ENCODE measurements at places on chromosomes 12 and 14.

DNA sequence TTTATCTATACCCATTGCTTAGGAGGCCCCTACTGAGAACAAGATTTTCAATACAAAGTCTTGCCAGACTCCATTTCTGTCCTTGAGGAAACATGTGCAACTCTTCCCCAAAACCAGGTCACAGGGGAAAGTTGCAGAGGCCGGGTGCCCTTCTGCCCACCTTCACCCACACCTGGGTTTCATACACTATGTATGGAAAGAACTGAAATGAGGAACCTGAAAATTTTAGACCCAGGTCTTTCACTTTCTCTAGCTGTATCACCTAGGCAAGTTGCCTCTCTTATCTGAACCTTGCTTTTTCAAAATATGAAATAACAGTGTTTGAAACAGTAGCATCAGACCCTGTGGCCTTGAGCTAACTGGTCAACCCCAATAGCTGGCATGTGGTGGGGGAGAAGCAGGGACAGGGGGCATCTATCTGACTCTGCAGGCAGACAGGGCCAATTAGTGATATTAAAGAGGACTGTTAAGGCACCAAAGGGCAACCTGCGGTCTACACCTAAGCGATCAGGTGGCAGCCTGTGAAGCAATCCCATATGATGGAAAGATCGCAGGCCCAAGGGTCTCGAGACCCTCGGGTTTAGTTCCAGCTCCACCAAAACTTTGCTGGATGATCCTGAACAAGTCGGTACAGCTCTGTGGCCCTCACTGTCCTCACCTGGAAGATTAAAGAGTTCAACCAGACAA is 346.5 kb downstream of the BCL11B start:
- DNase-seq = no peak

- DNase-seq = no peak
These were observed 202.8 kb downstream of the TTC8 start for GRCh38 chr14:89027097-89027740.

GRCh38 chr14:99479906-99480869 is at the start of gene SETD3:
Gene SETD3 (minus strand): TSS chr14:99480859. CDS start chr14:99465805, 15,054 bp downstream.
- DNase-seq = no peak

- DNase-seq = no peak
These were observed 69.6 kb downstream of the GSC start for GRCh38 chr14:94700336-94700735.

DNA sequence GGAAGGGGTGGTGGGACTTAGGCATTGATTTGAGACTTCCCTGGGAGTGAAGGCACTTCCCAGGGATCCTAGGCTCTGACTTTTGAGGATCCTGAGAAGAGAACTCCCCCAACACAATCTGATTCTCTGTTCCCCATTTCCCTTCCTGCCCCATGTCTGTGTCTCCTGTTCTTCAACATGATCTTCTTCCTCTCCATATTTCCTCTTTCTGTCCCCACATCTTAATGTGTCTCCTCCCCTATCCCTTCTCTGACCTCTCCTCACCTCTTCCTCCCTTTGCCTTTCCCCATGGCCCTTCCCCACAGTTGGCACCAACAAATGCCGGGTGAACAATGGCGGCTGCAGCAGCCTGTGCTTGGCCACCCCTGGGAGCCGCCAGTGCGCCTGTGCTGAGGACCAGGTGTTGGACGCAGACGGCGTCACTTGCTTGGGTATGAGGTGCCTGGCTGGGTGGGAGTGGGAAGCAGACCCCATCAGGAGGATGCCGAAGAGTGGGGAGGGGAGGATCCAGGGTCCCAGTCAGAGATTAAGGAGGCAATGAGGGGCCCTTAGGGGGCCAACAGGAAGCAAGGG is 15.2 kb upstream of the LRP1-AS start:
- no peak for DNase-seq

- DNase-seq = no peak
These were observed 34.1 kb downstream of the SLC16A7 start for GRCh38 chr12:59629890-59630289.

DNA sequence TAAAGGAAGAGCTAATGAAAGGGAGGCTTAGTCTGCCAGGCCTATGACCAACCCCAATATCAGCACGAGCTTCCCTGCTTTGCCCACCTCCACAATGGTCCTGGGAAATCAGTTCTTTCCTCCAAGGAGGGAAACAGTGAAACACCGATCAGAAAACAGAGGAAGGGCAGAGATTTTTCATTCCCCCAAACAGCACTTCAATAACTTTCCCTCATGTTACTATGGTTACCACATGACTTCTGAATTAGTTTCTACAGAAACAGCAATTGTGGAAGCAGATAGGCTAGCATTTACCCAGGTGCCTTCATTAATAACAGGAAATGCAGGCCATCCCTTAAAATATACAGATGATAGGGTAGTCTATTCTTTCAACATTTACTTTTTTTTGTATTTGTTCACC is 35.9 kb downstream of the TRIM9 start:
- no peak for DNase-seq

DNA sequence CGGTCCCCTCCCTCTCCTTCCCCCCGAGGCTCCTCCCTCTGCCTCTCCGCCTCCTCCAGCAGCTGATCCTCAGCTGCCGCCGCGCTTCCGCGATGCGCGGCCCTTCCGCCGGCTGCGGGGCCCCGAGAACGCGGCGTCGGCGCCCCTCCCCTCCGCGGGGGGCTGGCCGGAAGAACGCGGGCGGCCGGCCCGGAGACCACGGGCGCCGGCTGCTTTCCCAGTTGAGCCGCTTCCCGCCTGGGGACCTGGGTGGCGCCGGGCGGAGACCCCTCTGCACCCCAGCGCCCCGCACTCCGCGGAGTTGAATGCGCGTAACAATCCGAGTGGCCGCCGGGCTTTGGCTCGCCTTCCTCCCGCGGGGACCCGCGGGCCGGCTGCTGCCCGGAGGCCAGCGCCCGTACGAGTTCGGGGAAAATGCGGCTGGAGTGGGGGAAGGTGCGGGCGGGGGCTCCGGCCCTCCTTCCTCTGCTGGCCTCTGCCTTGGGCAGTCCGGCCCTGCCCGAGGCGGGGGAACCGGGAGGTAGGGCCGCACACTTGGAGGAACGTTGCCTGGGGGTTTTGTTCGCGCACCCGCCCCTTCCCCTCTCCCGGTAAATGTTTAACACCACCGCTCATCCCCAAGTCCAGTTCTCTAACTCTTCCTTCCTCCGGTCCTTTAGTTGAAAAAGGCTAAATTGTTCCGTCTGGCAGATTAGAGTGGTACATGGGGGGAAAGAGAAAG is 393 bp upstream of the DCAF5 start:
- DNase-seq = no peak

GRCh38 chr12:39378341-39378740 is 64.6 kb downstream of the KIF21A start:
- DNase-seq = no peak

DNA sequence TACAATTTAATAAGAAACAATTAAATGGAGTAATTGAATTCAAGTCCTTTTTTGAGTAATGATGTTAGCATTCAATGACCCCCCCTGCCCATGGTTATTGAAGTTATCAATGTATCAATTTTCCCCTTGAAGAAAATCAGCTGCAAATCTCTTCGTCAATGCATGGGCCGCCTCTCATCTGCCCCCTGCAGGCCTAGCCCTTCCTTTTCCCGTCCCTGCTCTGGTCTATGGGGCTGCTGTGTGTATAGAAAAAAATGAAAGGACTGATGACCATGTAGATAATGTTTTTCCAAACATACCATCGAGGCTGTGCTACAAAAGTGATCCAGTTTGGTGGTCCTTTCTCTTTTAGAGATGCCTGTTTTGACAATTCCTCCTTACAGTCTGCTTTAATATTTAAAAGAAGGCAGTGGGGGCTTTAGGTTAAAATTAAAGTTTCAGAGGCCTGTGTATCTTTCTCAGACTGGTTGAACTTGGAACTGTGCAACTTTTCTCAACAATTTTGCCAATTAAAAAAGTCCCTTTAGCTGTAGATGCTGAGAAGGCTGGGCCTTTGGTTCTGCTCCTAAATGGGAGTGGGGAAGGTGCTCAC is 98.4 kb downstream of the APAF1 start:
- no peak for DNase-seq

DNA sequence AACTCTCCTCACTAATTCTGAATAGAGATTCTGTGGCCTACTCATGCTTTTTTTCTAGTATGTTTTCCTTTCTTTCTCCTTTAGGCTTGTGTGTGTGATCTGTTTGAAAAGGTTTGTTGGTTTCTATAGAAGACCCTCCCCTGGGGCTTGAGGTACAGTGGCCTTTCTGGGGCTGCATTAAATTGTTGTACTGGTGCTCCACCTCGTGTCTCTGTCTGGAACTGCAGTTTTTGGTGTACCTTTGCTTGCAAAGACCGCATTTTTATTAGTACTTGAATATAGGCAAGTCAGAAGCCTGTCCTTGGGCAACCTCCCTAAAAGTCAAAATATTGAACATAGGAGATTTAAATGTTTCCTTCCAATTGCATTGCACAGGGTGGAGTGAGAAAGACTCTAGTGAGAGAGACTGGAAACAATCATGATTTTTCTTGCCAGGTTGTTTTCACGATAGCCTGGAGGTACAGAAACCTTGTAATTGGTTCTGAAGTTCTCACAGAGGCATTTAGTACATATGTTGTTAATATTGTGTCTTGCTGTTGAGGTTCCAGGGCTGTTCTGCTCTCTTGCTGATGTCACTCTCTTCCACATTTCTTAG is 39.0 kb downstream of the SLCO1B1 start:
- no peak for DNase-seq

DNA sequence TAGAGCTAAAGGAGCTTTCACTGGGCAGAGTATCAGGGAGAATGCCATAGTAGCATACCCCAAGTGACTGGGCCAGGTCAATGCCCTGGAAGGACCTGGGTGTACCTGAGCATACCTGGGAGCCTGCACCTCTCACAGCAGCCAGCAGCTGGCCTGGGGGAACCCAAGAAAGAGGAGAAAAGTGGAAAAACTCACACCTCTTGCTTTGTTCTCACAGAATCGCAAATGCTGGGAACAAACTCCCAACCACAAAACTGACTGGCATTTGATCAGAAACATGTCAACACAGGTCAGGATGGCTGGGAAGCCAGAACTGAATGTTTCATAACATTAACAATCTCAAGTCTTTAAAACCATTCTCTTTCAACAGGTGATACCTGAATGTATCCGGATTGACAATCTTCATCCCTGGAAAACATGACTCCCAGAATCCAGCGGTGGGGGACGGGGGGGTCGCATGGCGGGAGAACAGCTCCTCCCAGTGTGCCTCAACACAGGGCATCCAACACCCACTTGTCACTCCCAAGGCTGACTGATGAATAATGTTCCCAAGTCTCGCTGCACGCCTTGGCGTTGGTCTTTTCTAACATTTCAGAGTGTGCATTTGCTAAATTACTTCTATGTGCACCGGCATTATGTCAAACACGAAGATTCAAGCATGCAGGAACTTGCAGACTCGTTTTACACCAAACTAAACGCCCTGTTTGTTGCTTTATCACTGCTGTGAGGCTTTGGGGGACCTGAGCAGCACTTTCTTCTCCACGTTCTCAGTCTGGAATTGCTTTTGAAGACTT is 7.9 kb downstream of the FOXN3 start:
- DNase-seq = no peak

- no peak for DNase-seq
These were observed 200.3 kb upstream of the NPAS3 start for GRCh38 chr14:32738206-32738871.

- no peak for DNase-seq
These were observed 10.8 kb downstream of the JDP2 start for GRCh38 chr14:75438486-75439080.

- DNase-seq = no peak
These were observed 281.9 kb upstream of the SYT10 start for GRCh38 chr12:33721561-33721960.

DNA sequence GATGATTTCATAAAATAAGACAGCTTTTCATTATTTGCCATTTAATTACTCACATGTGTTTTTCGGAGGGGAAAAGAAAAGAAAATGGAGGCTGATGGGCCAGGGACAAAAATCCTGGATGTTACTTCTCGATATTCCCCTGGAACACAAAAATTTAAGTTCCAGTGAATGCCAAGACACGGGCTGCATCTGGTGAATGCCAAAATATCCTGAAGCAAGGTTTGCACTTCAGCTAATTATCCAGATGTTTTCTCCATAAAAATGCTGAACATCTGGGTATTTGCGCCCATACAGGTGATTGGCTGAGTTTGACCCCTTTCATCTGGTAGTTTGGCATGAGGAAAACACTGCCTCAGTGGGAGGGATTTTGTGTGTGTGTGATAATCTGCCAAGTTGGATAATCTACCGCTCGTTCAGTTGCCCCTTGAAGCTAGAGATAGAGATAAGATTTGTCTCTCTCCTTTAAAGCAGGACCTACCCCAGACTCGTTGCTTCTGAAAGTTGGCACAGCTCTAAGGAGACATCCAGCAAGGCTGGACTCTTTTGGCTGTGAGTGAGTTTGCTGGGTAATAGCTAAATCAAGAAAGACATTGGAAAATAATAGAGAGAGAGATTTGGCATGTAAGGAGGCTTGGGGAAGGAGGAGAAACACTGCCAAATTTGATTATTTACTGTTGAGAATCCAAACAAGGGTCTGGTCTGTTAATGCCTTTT is 390.0 kb downstream of the EGLN3 start:
- DNase-seq = no peak

DNA sequence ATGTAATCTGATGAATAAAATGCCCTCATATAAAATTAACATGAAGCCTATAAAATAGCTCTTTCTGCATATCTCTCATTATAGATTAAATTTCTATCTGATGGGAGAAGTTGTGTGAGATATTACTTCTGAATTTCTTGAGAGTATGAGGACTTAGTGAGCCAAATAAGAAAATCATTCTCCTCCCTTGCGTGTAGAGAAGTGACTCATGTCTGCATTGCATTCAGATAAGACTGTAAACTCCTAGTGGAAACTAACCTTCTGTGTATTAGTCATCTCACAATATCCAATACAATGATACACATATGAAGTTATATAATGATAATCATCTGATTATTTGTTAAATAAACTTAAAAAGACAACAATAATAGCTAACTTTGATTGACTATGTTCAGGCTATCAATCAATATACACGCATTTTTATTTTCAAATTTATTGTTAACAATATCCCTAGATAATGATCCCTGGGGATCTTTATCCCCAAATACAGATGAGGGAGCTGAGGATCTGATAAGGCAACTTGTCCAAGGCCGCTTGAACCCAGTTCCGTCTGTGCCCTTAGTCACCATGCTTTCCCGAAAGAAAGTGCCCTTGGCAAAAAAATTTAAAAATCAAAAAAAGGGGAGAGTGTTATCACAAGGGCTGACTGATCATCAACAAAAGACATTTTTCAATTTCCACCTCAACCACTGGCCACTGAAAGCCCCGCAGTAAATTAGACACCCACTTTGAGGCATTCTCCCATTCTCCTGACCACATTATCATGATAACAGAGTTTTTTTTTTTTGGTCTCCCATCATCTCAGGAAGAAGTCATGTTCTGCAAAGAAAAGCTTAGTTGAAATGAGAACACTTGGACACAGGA is 189.2 kb upstream of the RASSF8 start:
- DNase-seq = no peak

- no peak for DNase-seq
These were observed 12.4 kb downstream of the MGST1 start for GRCh38 chr12:16359512-16360491.

DNA sequence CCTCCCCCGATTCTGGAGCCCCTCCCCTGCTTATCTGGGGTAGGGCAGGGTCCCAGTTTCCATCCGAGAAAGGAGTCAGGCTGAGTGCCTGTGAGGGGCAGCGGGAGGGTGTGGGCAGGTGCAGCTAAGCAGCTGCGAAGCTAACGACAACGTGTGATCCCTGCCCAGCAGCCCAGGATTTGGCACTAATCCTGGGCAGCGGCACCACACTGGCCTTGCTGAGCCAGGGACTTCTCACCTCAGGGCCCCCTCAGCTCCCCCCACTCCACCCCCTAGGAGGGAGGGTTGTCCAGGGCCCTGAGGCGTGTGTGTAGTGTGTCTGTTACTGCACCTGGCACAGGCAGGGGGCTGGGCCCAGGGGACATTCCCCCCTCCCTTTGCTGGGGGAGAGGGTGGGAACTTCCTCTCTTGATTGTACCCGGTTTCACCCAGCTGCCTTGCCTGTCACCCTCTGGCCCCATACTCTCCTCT is 1.8 kb downstream of the SMIM41 start:
- DNase-seq = no peak
